ENCODE measurements at places on chromosomes 5 and 9.

GRCh38 chr5:6734781-6735180 lies 21.5 kb downstream of the TENT4A start:
- DNase-seq = no peak

DNA sequence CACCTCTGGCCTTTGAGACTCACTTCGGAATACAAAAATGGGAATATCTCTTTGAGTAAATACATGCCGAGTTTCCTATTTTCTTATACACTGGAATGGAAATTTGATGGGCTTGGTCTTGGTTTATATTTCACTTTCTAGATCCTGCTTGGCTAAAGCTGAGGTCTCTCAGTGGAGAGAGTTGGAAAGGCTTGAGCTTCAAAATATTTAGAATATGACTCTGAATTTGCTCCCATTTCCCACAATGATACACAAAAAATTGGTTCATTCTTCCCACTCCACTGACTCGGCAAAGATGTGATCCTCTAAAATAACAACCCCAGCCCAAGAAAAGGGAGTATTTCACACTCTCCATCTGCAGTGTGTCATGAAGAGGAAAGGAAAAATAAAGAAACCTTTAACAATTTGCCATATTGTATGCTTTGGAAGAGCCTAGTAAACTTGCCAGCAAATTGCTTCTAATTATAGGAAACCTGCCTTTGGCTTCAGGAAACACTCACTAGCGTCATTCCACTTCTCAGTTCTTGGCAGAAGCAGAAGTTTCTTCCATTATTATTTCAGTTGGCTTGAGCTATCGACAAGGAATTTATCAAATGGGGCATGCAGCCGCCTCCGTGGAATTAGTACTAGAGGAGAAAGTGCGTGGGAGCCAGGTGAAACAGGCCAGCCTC lies 302.9 kb downstream of the NSG2 start:
- no peak for DNase-seq

DNA sequence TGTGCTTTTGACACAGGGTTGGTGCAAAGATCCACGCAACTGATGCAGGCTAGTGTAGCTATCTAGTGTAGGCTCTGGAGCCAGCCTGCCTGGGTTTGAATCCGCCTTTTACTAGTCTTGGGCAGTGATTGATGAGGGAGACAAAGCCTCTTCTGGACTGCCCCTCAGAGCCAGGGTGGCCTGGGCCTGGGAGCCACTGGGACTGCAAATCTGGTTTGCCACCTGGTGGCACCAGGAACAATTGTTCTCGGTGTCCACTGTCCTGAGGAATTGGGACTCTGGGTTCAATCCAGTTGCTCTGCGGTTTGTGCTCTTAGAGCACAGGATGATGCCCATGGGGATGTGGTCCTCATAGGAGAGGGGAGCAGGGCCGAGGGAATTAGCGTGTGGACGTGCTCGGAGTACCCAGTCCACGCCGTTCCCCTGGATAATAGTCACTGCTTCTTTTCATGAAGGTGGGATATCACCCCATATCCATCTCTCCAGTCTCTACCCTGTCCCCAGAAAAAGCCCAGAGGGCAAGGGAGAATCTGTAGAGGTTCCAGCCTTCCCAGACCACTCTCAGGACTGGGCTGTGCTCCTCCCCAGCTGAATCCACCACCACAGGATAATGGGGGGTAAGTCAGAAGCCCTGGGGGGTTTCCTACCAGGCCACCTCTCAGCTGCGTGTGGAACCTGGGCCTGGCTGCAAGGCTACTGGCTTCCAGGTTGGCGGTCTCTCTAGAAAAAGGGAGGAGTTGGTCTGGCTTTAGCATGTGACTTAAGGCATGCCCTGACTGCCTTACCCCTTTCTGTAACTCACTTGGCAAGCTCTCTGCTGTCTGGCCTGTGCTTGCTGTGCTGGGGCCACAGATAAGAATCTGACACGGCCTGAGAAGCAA lies 1.9 kb downstream of the B4GALT7 start:
- no peak for DNase-seq

DNA sequence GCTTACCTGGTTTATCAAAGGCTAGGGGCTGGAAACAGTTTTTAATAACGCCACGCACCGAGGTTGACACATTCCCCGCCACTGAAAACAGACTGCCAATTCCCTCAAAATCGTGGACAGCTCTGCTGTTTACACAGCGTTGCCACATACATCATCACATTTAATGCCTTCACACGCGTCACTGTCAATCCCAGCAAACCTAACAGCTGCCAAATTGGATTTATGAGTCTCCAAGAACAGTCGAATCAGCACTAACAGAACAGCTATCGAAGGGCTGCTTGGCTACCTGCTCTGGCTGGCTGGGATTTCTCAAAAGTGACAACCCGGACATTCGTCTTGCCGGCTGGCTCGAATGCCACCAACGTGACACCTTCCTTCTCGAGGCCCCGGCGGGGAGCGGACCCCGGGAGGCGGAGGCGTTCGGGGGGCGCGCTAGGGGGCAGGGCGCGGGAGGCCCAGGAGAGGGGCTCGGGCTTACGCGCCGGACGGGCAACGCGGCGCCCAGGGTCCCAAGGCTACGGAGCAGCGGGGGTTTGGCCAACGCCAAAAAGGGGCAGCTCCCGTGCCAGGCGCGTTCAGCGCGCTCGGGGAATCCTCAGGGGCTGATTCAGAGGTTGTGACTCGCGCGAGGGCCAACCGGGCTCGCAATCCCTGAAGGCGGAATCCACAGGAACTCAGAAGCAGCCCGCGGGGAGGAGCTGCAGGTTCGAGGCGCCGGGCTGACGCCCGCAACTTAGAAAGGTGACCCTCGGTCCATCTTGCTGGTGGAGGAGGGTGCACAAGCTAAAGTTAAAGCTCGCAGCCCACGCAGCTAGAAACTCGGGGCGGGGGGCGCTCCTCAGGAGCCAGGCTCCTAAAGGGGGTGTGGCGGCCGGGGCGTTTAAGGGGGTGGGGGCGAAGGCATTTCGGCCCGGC lies 1.2 kb downstream of the CDC14B start:
- DNase-seq = no peak

- no peak for DNase-seq
Measured at GRCh38 chr9:111362526-111362925, 32.5 kb upstream of the OR2K2 start.

Data from skeletal muscle cell (primary cell).